Vagina (tissue), 2 donors: ENCODE measurements at places on chromosomes 7 and 10.

- no peak for DNase-seq
Observed at GRCh38 chr7:124532166-124532565, 233.4 kb downstream of the GPR37 start.

DNA sequence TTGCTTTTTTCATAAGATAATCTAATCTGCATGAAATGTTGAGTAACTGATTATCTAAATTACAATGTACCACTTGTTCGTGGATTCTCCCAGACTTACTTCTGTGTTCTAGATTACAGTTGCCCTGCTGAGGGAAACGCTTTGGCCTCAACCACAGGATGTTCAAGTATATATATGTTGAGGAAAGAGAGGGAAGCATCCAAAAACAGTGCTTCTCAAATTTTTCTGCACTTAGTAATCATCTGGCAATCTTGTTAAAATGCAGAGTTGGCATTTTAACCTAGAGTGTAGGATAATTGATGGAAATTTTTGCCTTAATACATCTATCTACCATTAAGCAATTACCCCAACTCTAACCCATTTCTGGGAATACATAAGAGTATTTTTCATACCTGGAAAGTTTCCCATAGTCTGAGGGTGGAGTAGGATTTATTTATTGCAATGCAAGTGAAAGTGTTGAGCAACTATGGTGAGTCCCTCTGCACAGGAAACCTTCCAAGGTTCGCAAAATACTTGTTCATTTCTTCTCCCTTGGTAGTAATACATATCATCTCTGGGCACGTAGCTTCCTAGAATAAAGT is 59.6 kb upstream of the C1GALT1 start:
- no peak for DNase-seq

- no peak for DNase-seq
Observed at GRCh38 chr7:17679458-17679857, 260.8 kb downstream of the SNX13 start.

- DNase-seq, result no peak
Observed at GRCh38 chr7:24764972-24765744, 7.9 kb upstream of the GSDME start.

DNA sequence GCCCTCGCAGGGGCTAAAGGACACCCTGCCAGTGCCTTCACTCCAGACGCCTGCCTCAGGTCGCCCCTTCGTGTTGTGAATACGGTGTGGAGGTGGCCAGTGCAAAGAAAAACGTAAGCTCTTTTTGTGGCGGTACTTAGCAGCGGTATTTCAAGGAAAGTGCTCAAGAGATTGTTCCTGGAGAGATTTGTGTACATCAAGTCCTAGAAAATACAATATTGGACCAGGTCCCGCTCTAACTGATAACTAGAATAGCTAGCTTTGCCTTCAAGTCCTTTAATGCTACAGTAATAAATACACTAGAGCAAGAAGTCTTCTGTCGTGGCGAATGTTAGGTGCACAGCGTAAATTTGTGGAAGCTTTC is 689 bp downstream of the PLCE1 start:
- no peak for DNase-seq

DNA sequence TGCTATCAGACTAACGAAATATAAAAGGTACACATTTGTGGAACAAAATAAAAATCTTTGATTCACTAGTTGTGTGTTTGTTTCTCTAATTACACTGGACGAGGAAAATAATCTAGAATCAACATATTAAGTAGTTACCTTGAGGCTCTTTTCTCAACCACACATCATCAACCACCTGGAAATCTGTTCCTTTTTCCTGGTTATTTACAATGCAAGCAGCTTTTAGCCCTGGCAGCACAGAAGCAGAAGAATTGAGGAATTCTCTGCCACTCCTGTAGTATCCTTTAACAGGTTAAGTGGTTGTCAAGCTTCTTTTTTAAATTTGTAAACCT is 23.7 kb downstream of the NUP42 start:
- DNase-seq, result no peak

- no peak for DNase-seq
Observed at GRCh38 chr10:80769700-80770160, 232.0 kb downstream of the SH2D4B start.

GRCh38 chr10:96693431-96693830 is 26.9 kb downstream of the PIK3AP1 start:
- DNase-seq, result no peak

DNA sequence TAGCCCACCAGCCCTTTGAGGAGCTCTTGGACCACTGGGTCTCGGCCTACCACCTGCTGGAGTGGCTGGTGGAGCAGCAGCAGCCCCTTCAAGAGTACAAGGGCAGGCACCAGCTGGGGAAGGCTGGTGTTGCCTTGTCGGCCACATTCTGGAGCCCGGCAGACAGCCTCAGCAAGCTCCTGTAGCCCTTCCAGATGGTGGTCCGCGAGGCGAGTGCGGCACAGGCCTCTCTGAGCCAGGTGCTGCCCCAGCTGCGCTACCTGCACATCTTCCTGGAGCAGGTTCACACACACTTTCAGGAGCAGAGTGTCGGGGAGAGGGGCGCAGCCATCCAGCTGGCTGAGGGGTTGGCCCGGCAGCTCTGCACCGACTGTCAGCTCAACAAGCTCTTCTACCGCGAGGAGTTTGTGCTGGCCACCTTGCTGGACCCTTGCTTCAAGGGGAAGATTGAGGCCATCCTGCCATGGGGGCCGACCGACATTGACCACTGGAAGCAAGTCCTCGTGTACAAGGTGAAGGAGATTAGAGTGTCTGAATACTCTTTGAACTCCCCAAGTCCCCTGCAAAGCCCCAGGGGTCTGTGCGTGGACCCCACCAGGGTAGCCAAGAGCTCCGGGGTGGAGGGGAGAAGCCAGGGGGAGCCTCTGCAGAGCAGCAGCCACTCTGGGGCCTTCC is 7.0 kb upstream of the ACTR3C start:
- no peak for DNase-seq

DNA sequence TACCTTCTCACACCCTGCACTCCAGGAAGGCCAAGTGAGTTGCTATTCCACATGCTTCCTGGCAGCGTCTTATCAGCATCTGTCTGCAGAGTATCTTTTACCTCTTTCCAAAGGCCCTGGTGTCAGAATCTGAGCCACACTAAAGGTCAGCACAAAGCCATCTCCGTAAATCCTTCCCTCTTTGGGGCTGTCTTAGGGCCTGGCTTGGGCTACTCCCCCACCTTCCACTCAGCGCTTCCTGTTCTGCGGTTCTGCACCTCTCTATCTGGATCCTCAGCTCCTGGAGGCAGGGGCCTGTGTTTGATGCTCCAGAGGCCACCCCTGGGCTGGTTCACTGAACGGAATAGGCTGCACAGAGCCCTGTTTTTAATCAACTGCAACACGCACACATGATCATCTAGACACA is 334.8 kb upstream of the GALNT17 start:
- DNase-seq, result no peak

DNA sequence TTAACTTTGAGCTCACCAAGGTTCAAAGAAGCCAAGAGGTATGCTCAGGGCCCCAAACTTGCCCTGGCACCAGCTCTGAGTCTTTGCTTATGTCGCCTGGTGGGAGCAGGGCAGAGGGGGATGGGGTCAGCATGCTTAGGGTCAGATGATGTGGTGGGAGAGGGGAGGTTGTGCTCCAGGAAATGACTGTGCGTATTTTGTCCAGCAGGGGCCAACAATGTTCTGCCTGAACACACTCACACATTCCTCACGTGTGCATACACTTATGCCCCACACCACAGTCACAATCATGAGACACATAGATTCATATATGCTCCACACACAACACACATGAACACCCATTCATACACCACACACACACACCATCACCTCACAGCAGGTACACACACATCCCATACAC is 4.4 kb upstream of the RAMP3 start:
- no peak for DNase-seq

DNA sequence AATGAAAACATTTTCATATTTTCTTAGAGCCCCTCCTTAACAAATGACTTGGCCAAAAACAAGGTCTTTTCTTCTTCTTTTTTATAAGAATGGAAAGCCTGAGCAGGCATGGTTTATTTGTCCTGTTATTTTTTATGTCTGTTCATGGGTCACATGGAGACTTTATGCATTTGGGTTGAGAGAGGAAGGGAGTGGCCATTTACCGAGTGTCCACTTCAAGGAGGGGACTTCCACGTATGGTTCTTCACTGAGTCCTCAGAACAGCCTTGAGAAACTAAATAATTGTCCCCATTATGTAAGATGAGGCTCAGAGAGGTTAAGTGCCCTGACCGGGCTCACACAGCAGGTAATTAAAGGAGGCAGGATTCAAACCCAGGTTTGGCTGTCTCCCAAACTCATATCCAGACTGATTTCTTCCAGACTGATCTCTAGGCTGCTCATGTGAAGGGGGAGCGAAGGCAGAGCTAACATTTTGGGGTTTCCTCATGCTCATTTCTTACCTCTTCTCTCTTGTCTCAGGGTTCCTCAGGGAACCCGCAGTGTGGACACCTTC is 82.2 kb downstream of the CDH23 start:
- DNase-seq, result no peak

DNA sequence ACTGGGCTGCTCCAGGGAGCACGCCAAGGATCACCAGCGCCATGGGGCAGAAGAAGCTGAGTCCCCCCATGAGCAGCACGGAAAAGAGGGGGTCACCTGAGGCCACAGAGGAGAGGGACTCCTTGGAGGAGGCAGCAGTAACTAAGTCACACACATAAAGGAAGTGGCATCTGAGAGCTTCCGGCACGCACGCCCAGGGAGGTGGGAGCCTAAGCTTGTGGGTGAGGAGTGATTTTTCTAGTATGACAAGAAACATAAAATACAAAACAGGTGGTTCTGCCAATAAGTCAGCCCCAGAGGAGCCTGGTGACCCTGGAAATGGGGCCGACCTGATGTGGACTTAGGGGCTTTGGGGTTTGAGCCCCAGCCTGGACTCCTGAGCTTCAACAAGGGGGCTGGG is 60.8 kb downstream of the CARD11 start:
- no peak for DNase-seq

GRCh38 chr7:99624484-99624883 is 7.7 kb downstream of the ZSCAN25 start:
- no peak for DNase-seq

- DNase-seq, result no peak
Observed at GRCh38 chr10:88733215-88733614, 26.6 kb upstream of the LIPN start.

- no peak for DNase-seq
Observed at GRCh38 chr10:111278266-111278665, 201.4 kb downstream of the ADRA2A start.

- DNase-seq, result no peak
Observed at GRCh38 chr7:44990109-44991023, 9.6 kb upstream of the CCM2 start.

DNA sequence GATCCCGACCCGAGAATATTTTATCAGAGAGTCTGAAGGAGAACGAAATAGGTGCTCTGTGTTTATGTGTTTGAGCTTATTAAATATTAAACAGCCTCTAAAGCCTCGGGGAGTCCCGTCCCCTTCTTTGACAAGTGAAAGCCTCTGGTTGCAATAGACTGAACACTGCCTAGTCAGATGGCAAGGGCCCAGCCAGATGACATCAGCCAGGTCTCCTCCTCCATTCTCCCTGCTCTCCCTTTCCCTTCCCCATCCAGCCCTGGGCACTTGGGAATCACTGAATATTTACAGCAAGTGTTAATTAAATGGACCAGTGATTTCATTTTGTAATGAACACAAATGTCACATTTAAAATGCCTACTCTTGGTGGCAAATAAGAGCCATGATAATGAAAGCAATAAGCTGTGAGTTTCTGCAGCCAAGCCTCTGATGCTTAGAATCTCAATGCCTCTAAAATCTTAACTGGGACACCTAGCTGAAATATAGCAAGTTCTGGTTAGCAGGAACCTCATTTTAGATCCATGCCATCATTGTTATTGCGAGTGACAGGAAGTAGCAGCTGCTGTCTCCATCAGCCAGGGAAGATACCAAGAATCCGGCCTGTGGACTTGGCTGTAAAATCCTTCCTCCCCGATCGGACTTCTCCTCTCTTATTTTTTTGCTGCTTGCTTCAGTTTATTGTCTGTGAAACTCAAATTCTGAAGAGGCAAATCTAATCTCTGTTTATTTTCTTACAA is 202.1 kb downstream of the PRPF18 start:
- no peak for DNase-seq

DNA sequence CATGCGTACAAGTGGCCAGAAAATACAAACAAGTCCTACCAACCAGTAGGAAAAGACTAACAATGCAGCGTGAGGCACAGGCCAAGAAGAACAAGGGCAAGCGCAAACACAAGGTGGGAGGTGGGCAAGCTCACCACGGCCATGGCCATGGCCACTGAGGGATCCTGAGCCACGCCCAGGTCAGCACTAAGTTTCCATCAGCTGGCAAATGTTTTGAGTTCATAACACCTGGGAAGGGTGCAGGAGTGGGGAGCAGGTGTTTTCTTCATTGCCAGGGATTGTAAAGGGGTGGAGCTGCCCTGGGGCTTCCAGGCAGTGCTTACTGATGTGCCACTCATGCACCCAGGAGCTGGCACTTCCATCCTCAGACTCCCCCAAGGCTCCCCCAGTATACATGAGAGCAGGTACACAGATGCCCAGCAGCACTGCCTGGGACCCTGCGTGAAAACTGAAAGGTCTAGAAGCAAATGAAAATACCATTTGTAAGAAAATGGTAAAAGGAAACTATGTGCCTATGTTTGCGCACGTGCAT is 139.2 kb upstream of the RET start:
- DNase-seq, result no peak

DNA sequence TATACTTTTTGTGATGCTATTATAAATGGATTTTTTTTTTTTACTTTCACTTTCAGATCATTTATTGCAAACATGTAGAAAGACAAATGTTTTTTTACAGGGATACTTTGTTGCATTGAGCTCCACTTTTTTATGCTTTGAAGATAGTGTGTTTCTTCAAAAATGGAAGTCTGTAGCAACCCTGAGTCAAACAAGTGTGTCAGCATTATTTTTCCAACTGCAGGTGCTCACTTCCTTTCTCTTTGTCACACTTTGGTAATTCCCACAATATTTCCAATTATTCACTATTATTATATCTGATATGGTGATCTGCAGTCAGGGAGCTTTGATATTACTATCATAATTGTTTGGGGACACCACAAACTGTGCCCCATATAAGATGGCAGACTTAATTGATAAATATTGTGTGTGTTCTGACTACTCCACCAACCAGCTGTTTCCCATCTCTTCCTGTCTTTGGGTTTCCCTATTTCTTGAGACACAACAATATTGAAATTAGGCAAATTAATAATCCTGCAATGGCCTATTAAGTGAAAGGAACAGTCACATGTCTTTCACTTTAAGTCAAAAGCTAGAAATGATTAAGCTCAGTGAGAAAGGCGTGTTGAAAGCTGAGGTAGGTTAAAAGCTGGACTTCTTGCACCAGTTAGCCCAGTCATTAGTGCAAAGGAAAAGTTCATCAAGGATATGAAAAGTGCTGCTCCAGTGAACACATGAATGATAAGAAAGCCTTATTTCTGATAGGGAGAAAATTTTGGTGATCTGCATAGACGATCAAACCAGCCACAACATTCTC is 231.3 kb upstream of the SH2B2 start:
- DNase-seq, result no peak

DNA sequence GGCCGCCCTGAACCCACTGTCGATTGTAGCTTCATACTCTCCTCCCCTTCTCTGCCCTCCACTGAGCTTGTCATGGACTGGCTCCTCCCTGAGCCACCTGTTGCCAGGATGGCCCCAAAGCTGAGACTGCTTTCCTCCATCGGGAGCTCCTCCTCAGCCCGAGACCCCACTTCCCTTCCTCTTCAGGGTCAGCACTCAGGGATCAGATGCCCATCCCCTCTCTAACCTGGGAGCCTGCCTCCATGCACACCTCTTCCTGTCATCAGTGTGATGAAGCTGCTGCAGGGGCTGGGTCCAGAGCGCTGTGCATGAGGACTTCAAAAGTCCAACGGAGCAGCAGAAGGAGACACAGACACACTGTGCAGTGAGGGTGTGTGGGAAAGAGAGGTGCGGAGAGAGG is 201.1 kb downstream of the WDR37 start:
- DNase-seq, result peak; percentile 91
